ENCODE measurements at places on chromosomes 6 and 20.

GRCh38 chr6:127516662-127517273 lies 2.4 kb downstream of the MTCL3 start:
- DNase-seq: peak; percentile 88

DNA sequence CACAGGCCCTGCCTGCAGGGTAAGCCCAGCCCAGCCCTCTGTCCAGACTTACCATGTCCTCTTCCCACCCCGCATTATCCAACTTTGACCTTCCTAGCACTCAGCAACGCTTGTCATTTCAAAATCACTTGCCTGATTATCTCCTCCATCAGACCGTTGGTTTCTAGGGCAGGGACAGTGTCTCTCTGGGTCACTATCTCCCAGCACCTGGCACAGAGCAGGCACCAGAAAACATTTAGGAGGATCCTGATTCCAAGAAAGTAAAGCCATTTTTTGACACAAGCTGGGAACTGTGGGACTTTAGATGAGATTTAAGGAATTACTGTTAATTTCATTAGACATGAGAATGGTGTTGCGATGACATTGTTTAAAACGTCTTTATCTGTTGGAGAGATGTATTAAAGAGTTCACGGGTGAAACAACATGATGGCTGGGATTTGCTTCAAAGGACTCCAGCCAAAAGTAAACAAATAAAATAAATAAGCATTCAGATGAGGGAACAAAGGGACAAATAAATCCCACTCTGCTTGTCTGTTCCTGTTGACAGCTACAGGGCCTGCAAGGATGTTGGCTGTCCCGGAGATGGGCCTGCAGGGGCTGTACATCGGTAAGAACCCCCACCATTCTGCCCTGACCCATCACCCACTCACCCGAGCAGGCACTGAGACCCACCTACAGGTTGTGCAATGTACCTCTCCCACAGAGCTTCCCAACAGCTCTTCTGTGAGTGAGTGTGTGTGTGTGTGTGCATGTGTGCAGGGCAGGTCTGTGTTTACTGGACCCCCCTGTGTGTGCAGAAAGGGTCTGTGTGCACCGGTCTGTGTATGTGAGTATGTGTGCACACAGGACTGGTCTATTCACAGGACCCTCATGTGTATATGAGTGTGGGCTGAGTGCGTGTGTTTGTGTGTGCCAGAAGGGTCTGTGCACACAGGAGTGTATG lies 5.9 kb downstream of the HSPA12B start:
- no peak for DNase-seq

DNA sequence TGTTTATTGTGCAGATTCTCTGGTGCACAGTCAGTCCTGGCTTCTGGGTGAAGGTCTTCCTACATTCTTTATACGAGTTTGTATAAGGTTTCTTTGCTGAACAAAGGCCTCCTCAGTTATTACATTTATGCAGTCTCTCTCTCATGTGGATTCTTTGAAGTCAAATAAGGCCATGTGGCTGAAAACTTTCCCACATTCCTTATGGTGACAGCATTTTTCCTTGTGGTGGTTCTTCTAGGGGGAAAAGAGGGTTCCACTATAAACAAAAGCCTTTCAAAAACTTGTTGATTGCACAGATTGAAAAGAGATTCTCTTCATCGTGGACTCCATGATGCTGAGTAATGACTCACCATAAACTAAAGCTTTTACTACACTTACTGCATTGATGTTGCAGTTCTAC lies 19.2 kb downstream of the ZSCAN12 start:
- no peak for DNase-seq

DNA sequence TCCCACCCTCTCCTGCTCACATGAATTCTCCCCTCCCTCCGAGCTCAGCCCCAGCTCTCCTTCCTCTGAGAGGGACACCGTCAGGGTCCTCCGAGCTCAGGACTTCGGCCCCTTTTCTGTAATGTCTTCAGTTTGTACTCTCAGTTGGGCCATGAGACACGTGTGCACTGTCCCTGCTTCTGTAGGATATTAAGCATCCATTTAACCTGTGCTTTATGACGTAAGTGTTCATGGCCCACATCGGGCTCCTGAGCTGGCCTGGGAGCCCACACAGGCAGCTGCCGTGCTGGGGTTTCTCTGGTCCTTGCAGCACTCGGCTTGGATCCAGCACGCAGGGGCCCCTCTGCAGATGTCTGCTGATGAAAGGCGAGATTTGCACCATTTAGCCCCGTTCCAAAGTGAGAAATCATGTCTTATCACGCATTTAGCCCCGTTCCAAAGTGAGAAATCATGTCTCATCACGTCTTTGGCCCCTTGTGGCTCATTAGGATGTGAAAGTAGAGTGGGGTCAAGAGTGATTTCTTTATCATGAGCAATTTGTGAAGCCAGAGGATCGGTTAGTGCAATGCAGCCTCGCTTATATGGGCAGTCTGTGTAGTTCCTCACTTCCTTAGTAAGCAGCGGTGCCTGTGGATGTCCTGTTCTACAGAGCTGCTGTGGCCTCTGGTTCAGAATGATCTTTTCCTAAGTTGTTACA lies 25.3 kb downstream of the DUSP22 start:
- no peak for DNase-seq

DNA sequence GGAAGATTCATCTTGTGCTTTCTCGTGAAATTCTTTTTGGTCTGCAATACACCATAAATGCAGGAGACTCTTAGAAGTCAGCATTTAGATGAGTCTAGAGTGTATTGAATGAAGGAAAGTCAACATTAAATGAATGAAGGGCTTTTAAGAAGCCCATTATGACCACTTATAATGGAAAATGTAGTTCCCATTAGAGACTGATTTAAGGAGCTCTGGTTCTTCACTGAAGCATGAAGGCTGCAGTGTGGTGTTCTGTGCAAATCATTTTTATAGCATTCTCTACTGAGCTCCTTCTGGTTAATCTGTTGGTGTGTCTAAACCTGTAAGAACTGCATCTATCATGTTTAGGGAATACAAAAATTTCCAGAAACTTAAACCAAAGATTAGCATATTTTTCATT lies 19.7 kb downstream of the NCOA7 start:
- no peak for DNase-seq

GRCh38 chr20:56395166-56395565 lies 2.7 kb downstream of the CSTF1 start:
- no peak for DNase-seq

- no peak for DNase-seq
Observed at GRCh38 chr6:117919275-117919674, 12.2 kb downstream of the SLC35F1 start.

DNA sequence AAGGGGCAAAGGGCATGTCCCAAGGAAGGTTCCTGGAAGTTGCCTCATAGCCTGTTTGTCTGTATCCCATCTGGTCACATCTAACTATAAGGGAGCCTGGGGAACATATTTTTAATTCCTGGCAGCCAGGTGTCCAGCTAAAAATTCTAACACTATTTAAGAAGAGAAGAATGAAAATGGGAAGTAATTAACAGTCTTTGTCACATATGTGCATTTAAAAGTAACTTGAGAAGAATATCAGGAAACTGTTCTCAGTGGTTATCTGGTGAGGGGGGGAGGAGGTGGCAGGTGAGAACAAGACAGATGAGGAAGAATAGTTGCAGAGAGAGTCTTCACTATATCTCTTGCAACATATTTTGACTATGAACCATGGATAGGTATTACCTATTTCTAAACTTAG lies 75.5 kb upstream of the ELOVL5 start:
- DNase-seq: no peak

- no peak for DNase-seq
Observed at GRCh38 chr6:1858859-1859258, 249.1 kb downstream of the FOXC1 start.

GRCh38 chr20:14569641-14570040 lies 232.2 kb upstream of the FLRT3 start:
- DNase-seq: no peak

DNA sequence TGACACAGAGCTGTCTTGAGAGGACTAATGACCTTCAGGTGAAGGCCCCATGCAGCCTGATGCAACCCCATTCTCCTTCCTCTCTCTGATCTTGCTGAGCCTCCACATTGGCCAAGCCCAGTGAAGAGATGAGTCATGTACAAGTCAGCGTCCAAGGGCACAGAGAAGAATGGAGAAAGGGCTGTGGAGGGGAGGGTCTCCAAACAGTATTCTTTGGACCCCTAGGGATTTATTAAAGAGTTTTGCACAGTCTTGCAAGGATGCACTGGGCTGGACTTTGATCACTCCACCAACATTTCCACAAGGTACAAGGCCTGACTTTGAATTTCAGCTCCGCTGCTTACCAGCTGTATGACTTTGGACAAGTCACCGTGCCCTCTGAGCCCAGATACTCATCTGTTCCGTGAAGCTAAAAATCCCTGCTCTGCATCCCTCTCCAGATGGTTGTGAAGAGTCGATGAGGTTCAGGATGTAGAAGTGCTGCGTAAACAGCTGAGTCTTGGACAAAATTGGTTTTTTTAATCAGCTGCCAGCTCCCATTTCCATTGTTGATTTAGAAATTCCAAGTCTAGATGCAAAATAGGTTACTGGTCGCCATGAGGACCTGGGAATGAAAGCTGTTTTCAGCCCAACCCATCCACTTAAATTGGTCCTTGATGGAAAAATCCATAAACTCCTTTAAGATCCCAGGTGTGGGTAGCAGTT lies 14.1 kb upstream of the KCNG1 start:
- no peak for DNase-seq

GRCh38 chr6:88964509-88964908 lies 1.1 kb upstream of the RNGTT start:
- DNase-seq: no peak

GRCh38 chr6:53349209-53349693 lies 501 bp upstream of the ELOVL5 start:
- no peak for DNase-seq

DNA sequence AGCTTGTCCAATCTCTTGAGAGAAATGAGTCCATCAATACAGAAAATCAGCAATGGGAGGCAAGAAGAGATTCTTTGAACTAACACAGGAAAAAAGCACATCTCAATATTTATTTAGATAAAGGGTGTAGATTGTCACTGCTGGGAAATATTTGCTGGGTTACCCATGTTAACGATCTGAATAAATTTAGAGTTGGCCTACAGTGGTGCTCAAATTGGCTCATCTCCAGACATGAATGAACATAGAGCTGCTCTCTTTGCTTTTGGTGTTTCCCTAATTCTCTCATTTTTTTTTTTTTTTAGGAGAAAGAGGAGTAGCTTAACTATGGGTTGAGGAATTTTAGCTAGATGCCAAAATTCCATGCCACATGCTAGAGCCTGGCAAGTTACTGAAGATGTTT lies 471.2 kb downstream of the PKHD1 start:
- DNase-seq: no peak

DNA sequence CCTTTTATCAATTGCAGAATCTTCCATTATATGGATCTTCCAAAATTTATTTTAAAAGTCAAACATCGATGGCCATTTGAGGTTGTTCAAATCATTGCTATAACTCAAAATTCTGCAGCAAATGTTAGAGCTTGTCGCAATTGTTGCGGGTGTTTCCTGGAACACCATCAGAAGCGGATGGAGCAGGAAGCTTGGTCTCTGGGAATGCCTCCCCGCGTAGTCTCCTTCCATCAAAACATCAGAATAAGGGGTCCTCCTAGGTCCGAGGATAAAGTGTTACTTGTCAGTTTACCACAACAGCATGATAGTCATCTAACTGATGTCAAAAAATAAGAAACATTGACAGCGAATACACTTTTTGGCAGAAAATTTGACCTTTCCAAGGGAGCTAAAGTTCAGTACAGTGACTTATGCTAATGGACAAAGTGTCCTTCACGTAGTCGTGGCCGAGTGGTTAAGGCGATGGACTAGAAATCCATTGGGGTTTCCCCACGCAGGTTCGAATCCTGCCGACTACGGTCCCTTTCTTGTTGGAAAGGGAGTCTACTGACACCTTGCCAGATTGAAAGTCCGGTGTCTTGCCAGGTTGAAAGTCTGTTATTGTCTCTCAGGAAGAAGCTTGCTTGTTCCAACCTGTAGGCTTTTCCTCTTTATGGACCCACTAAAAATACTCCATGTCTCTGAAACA lies 59.0 kb upstream of the ZNF184 start:
- no peak for DNase-seq

- no peak for DNase-seq
Observed at GRCh38 chr6:42405021-42405420, 46.7 kb downstream of the TRERF1 start.

GRCh38 chr6:72696055-72696454 lies 74.2 kb downstream of the KCNQ5 start:
- no peak for DNase-seq

GRCh38 chr20:17796091-17796563 lies 96.4 kb downstream of the BANF2 start:
- DNase-seq: no peak

GRCh38 chr6:11141295-11141694 lies 29.8 kb upstream of the ERVFRD-1 start:
- DNase-seq: no peak

GRCh38 chr20:54293526-54293925 lies 85.6 kb downstream of the PFDN4 start:
- DNase-seq: peak; percentile 15

DNA sequence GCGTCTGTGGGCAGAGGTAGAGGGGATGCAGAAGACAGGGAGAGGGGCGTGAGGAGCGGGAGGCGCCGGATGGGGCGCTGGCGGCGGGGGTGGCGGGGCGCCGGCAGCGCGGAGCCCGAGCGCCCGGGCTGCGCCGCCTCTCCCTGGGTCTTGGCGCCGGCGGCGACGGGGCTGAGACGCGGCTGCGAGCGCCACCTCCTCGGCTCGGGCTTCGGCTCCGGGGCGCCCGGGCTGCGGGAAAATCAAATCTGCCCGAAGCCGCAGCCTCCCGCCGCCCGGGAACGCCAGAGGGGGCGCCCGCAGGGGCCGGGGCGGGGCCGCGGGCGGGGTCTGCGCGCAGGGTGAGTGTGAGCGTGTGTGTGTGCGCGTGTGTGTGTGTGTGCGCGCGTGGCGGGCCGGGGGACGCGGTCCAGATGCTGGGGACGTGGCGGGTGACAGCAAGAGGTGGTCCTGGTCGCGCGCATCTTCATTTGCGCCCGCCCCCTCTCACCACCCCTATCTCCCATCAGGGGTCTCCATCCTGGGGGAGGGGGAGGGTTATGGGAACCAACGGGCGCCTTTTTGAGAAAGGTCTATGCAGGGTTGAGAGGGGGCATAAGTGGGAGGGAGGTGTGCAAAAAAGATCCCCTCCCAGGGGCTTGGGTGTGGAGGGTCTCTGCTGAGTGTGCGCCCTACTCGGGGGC lies 646 bp upstream of the CPNE5 start:
- DNase-seq: no peak

- peak; percentile 20 for DNase-seq
Observed at GRCh38 chr6:7721649-7722048, 4.2 kb upstream of the BMP6 start.

GRCh38 chr20:41340327-41341055 lies at the start of gene LPIN3:
LPIN3 (plus strand) TSS chr20:41340821; CDS start chr20:41345804, 4,983 bp downstream.
- DNase-seq: peak; percentile 42

- DNase-seq: peak; percentile 77
Observed at GRCh38 chr6:166308033-166308768, at the start of gene PRR18. PRR18 (minus strand) TSS chr6:166308392; CDS start chr6:166308142, 250 bp downstream.

DNA sequence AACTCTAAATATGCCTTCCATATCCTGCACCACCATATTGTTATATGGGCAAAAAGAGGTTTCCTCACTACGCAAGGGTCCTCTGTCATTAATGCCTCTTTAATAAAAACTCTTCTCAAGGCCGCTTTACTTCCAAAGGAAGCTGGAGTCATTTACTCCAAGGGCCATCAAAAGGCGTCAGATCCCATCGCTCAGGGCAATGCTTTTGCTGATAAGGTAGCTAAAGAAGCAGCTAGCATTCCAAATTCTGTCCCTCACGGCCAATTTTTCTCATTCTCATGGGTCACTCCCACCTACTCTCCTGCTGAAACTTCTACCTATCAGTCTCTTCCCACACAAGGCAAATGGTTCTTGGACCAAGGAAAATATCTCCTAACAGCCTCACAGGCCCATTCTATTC lies 30.3 kb upstream of the ZBTB22 start:
- DNase-seq: no peak

Data from pons (tissue), 1 donor.